Motor neuron (in vitro differentiated cells): ENCODE measurements at places on chromosomes 6 and 20. TPM values are rescaled to one million over a fixed set of nuclear protein-coding genes. Genes with fewer than 3 reads are reported as not detected.

DNA sequence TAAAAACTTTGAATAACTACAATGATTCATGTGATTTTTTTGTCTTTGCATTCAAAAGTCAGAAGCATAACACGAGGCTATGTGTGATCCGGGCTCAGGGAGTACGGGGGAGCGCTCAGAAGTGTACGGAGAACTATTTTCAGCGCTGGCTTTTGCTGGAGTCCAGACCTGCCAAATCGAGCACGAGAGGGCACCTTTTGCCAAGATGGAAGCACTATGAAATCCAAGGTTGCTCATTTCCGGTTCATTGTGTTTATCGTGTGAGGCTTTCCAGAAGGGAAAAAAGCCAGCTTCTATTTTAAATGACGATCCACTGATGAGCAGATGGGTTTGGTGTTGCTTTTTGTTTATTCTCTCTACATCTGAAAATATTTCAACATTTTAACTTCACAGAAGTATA is 11.3 kb downstream of the RAMACL start:
- no peak for ATAC-seq

DNA sequence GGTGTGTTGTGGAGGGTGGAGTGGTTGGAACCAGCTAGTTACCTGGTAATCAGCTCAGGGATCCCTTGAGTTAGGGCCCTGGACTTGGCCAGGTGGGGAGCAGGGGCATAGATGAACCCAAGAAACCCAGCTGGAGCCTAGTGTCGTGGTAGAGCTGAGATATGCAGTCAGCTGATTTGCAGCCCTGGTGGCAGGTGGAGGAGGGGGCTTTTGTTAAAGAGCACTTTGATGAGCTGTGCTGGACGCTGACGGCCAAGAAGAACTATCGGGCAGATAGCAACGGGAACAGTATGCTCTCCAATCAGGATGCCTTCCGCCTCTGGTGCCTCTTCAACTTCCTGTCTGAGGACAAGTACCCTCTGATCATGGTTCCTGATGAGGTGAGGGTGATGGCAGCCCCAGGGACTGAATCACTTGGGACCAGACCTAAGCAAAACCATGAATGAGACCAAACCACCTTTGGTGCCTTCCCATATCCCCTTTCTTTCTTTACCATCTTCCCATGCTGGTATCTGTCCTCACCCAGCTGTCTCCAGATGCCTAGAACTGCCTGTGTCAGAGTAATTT is 12.7 kb downstream of the DEF6 start:
- ATAC-seq: no peak

Gene SPTLC3
- 4.8 and 7.4 TPM in 2 replicates for total RNA-seq

Gene ACOT13
- 16.3 and 19.6 TPM in 2 replicates for total RNA-seq

Gene SLC17A5
- total RNA-seq: 26.2 and 28.8 TPM in 2 replicates

DNA sequence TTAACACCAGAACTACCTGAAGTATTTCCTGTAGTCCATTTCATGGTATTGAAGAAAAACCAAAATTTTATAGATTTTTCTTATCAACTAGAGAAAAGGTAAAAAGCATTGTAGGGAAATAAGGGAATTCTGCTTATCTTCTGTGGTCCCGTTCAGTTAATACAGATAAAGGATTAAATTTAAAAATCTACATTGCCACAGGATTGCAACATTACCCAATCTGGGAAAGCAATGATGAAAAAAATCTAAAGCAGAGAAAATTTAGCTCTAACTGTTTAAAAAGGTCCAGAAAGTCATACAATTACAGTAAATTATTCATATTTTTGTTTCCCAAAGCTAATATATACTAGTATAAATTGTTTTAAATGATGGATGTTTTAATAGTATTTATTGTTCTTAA is 18.0 kb downstream of the POLH start:
- no peak for ATAC-seq

DNA sequence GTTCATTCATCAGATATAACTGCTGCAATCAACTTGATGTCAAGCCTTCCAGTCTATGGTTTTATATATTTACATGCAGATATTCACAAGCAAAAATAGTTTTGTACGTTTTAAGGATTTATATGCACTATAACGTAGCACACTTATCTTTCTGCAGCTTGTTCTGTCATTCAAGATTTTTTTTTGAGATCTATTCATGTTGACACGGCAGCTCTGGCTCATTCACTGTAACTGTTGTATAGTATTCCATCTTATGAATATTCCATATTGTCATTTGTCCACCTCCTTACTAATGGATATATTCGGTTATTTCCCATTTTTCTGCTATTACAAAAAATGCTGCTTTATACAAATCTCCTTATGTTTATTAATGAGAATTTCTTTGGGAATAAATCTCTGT is 13.2 kb downstream of the ELOVL2 start:
- no peak for ATAC-seq

DNA sequence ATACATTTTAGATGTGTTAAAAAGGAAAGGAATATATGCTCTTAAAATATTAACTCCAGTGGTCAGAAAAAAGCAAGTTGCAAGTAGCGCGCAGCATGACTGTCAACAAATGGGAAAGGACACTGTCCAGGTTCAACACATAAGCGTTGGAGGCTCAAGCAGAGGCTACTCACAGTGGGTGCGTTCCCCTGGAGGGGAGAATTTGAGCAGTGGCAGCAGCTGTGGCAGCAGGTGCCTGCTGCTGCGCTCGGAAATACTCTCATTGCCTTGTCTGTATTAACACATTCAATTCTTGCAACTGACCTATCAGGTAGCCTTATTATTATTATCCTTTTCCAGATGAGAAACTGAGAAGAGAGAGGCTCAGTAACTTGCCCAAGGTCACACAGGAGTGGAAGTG is 21.9 kb upstream of the CCN6 start:
- ATAC-seq: no peak

Gene PNLDC1
- not detected in 2 replicates for total RNA-seq

- no peak for ATAC-seq
Measured at GRCh38 chr6:25295651-25296050, 16.5 kb downstream of the CARMIL1 start.

DNA sequence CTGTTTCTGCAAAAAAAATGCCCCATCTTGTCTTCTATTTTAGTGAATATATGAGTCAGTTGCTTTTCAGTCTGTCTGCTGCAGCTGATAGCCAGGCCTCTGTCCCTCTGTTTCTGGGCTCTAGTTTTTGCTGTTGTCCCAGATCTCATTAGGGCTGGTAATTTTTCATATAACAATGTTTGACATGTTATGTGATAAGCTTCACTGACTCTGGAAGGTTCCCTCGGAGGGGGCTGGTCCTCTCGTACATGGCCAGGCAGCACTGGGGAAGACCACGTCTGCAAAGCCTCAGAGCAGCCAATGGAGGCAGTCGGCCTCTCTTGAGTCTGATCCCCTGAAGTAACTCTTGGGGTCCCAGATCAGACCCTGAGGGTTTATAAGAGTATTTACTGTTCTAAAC is 223.8 kb downstream of the THBS2 start:
- no peak for ATAC-seq

DNA sequence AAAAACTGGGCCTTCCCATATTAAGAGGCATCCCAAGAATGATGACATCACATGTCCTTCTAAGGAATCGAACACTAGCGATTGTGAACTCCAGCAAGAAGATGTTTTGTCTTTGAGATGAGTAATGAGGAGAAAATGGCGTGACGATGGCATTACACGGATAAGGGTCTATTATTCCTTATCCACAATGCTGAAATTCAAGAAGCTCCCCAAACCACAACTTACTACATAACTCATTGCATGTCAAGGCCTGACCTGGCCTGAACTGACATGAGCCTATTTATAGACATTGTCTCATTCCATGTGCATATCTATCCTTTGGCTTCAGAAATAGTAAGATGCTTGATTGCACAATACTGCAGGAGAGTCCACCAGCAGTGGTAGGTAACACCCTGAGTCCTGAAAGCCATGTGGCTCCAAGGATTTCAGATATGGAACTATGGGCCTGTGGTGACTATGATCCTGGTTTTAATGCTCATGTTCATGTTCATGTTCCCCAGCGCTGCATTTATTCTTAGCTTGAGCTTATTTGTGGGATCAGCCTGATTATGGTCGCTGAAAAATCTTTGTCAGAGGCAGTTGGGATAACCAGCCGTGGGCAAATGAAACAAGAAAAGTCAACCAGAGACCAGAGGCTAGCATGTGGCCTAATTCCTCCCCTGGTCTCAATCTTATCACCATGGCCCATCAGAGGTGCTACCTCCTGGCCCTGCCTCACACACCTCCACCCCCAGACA is 183.2 kb upstream of the JARID2 start:
- peak; percentile 77 for ATAC-seq

DNA sequence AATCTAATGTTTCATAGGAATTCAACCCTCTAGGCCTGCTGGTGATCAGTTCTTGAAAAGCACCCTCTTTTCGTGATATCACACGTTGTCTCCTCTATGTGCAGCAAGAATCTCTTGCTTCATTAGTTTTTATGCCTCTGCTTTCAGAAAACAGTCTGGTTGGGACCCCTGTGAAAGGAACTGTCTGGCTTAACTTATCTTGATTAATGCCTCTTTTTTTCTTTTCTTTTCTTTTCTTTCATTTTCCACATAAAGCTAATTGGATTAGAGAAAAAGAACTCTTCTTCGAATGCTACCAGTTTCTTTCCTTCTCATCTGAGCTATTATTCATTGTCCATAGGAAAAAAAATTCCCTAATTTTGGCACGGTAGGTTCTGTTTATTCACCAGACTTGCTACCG is 21.3 kb downstream of the ZNF311 start:
- no peak for ATAC-seq

Gene FGD2
- total RNA-seq: 0.31 TPM in 1 of 2 replicates, not detected in the other

Gene OVOL2
- not detected in 2 replicates for total RNA-seq

Gene FILIP1
- total RNA-seq: 0.27 and 0.36 TPM in 2 replicates

DNA sequence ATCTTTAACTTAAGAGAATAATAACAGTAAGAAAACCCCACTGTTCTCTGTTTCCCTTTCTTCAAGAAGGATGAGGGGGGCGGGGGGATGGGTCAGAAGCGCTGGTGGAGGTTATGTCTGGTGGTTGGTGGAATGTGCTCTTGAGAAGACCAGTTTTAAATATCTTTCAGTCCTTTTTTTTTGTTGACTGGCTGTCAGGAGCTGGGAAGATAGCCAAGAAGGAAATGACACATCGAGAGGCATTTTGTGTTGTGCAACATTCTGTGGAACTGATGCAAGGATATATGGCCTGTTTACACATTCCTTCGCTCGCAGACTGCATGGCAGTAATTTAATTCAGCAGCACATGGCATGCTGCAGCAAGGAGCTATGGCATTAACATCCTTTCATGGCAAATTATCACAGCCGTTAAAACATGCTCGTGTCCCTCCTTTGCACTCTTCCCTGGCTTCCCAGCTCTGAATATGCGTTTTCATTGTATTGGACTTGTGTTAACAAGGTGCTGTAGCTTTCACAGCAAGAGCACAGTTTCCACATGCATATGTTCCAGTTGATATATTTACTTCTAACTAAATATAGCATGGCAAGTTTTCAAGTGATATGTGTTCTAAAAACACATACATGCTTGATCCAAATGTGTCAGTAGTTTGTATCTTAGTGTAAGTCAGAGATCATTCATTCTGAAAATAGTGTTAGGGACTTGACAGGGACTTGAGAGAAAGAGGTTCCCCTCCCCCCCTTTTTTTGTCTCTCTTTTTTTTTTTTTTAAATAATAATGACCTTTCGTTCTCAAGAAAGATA is 68.2 kb upstream of the SUPT3H start:
- ATAC-seq: peak; percentile 99

Gene CST4
- total RNA-seq: not detected in 2 replicates

Gene REM1
- 0.24 and 0.33 TPM in 2 replicates for total RNA-seq

DNA sequence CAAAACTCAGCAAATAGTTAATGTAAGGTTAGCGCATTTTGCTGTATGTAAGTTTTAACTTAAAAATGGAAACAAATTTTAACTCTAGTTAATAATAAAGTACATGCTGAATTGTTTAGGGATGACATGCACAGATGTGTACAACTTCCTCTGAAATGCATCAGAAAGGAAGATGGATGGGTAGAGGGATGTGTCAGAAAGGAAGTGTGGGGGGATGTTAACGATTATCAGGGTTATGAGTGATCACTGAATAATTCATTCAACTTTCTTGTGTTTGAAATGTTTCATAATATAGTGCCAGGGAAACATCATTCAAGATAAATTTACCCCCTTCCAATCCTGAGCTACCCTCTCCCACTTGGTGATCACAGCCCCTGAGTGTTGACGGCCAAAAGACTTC is 87.6 kb downstream of the FOXA2 start:
- no peak for ATAC-seq

DNA sequence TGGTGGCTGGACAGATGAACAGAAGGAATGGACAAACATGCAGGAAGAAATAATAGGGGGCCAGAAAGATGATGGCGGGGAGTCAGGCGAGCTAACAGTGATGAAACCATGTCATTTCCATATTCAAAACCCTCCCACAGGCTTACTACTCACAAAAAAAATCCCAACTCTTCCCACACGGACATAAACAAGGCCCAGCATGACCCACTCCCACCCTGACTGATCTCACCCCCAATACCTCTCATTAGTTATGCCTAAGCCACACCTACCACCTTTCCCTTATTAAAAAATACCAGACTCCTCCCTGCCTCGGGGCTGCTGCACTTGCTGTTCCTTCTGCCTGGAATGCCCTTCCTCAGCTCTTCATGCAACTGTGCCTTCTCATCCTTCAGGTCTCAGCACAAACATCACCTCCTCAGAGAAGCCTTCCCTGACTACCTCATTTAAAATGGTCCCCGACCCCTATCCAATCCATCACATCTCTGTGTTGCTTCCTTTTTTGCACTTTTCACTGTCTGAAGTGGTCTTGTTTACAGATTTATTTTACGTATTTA is 145.8 kb downstream of the PREX1 start:
- no peak for ATAC-seq

- no peak for ATAC-seq
Measured at GRCh38 chr6:160247457-160247883, 11.2 kb downstream of the SLC22A2 start.

GRCh38 chr6:115717472-115717871 is 343.2 kb downstream of the FRK start:
- ATAC-seq: no peak

Gene SRMS
- 0.11 TPM in 1 of 2 replicates, not detected in the other for total RNA-seq

Gene RNF39
- 2.3 and 2.8 TPM in 2 replicates for total RNA-seq

DNA sequence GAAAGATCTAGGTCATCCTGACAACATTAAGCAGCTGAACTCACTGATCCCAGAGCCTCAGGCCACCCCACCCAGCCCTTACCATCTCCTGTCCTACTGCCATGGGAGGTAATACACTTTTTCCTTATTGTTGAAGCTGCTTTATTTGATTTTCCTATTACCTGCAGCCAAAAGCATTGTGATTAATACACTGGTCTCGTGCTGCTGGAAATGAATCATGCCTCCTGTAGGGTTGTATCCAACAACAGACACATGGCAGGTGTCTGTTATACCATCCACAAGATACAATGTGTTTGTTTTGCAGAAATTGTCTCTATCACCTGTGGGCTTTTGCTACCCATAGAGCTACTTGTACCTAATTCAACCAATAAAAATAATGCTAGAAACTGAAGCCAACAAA is 34.2 kb downstream of the MYLIP start:
- no peak for ATAC-seq

- no peak for ATAC-seq
Measured at GRCh38 chr6:101400326-101401135, 7.0 kb downstream of the GRIK2 start.
